HS-5 (cell line): ENCODE measurements at places on chromosomes 11 and 22.
A peak's percentile ranks its signal among the peaks of the same experiment; 100 is the strongest.

GRCh38 chr11:88181776-88182175 lies 6.5 kb upstream of the RAB38 start:
- DNase-seq, result no peak

GRCh38 chr22:43007519-43008102 lies 7.3 kb downstream of the PACSIN2 start:
- no peak for DNase-seq

GRCh38 chr11:99585606-99586005 lies 564.9 kb downstream of the CNTN5 start:
- no peak for DNase-seq

- no peak for DNase-seq
Observed at GRCh38 chr22:43893266-43893665, 1.5 kb upstream of the PNPLA5 start.

- DNase-seq, result no peak
Observed at GRCh38 chr11:95016139-95016538, 8.9 kb upstream of the KDM4E start.

DNA sequence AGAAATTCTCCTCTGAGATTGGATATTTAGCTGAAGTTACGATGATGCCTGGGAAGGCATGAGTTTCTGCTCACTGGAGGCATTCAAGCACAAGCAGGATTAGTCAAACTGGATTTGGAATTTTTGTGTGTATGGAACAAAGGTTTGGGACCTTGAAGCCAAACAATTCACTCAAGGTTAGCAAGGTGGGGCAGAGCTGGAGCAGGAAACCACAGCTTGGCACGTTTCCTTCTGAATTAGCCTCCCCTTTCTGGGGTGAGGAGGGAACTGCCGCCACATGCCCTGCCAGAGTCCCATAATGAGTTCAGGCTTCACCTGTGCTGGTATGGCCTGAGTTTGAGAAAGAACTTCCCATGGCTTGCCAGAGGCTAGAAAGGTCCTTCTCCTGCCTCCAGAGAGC lies 50.9 kb upstream of the RRAS2 start:
- no peak for DNase-seq

- no peak for DNase-seq
Observed at GRCh38 chr11:110301032-110301431, 4.6 kb upstream of the RDX start.

- no peak for DNase-seq
Observed at GRCh38 chr11:35246745-35247144, 107.8 kb downstream of the CD44 start.

GRCh38 chr11:68206211-68206610 lies 6.9 kb downstream of the KMT5B start:
- DNase-seq, result no peak

- no peak for DNase-seq
Observed at GRCh38 chr11:132620423-132620822, 911.9 kb downstream of the OPCML start.

GRCh38 chr11:114614127-114614720 lies 18.6 kb upstream of the NXPE4 start:
- no peak for DNase-seq

GRCh38 chr11:112760396-112761059 lies 200.7 kb upstream of the NCAM1 start:
- DNase-seq, result no peak

- no peak for DNase-seq
Observed at GRCh38 chr11:134240592-134240991, 12.6 kb downstream of the THYN1 start.

GRCh38 chr22:44160421-44160820 lies 20.3 kb upstream of the PARVG start:
- DNase-seq, result no peak

DNA sequence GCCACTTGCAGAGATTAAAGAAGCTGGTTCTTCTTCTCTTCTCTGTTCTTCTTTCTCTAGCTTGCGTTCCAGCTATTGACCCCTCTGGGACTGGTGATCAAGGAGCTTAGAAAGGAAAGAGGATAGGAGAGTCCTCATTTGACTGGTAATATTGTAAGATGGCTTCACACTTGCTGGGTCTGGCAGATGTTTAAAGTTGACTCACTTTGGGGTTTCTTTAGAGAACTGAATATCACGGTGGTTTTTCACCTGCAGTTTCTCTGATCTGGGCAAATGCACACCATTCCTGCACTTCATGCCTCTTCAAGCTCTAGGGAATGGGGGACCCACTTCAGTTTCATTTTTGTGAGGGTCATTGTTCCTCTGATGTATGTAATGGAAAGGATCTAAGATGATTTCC lies 41.8 kb upstream of the DEUP1 start:
- DNase-seq, result no peak

- no peak for DNase-seq
Observed at GRCh38 chr11:86800076-86800959, at the start of gene PRSS23. Gene PRSS23, plus strand, starts transcription at chr11:86800542. Its CDS starts 7,102 bp downstream, at chr11:86807644.

GRCh38 chr22:48489551-48490499 lies 1337.8 kb downstream of the BRD1 start:
- no peak for DNase-seq

DNA sequence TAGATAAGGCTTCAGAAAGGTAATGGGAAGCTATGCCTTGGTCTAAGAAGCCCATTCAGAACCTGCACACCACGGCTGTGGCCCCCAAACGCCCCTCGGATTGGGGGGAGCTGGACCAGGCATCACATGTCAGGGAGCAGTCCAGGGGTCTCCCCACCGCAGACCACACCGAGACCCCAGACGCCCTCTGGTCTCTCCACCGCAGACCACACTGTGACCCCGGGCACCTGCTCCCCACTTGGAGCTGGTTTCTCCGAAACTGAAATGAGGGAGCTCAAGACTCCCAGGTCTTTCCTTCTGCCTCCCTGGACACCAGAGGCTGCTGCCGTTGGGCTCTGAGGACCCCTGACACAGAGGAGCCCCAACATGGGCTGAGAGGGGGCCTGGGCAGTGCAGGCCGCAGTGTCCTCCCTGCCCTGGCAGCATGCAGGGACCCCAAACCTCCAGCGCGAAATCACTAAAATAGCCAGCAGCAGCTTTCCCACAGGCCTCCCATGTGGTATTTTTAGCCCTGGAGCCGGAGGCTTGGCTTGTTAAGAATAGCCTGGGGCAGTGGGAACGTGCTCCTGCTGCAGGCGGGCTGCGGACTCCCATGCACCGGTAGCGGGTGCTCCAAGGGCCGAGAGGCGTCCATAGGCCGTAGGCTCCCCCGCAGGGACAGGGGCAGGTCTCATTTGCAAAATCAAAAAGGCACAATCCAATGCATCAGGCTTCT lies 7.7 kb downstream of the LINC01488 start:
- DNase-seq, result no peak

DNA sequence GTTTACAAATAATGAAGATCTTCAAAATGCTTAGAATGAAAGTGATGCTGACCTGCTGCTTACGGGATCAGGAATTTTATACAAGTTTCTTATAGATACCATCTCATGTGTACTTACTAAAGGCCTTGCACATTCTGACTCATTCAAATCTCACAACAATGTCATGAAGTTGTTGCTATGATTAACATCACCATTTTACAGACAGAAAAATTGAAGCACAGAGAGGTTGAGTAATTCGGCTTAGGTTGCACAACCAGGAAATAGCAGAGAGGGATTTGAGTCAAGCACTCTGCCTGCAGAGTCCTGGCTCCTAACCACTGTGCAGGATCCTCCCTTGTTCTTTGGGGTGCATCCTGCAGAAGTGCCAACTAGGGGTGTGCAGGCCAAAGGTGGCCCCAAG lies 471.9 kb downstream of the MIAT start:
- no peak for DNase-seq

DNA sequence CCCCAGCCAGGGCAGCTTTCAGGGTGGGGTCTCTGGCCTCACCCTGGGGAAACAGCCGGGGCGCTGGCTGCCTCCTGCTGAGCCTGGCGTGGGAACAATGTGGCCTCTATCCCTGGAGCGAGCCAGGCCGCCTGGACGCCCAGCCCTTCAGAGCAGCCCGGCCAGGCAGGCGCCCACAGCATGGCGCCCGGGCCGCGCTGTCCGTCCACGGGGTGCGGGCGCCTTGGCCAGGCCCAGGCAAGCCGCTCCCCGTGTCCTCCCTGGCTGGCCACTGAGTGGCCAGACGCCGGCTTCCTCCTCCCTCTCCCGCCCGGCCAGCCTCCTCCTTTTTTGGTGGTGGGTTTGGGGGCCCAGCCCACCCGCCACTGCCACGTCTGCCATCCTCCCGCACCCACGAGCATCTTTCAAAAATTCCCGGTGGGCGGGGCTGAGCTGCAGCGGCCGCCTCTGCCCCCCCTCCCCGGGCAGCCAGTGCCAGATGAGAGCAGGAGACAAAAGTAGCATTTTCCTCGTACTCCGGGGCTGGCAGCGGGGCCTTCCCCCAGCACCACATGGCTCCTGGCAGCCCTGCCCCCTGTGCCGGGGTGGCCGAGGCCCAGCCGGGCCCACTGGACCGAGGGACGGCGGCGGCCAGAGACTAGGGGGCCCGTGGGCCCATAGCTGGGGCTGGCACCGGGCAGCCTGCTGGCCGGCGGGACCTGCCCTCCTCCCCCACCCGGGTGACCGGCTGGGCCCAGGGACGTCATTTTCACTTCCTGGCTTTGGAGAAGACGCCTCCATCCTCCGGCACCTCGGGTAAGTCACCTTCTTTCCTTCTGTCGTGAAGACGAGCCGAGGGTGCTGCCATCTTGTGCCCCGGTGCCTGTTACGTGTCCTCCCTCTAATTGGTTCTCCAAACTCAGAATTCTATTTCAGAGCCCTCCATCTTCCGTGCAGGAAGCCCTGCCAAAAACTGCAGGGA lies 70.2 kb upstream of the PPARA start:
- no peak for DNase-seq

- peak; percentile 45 for DNase-seq
Observed at GRCh38 chr11:130383344-130384211, 44.8 kb downstream of the ADAMTS8 start.

DNA sequence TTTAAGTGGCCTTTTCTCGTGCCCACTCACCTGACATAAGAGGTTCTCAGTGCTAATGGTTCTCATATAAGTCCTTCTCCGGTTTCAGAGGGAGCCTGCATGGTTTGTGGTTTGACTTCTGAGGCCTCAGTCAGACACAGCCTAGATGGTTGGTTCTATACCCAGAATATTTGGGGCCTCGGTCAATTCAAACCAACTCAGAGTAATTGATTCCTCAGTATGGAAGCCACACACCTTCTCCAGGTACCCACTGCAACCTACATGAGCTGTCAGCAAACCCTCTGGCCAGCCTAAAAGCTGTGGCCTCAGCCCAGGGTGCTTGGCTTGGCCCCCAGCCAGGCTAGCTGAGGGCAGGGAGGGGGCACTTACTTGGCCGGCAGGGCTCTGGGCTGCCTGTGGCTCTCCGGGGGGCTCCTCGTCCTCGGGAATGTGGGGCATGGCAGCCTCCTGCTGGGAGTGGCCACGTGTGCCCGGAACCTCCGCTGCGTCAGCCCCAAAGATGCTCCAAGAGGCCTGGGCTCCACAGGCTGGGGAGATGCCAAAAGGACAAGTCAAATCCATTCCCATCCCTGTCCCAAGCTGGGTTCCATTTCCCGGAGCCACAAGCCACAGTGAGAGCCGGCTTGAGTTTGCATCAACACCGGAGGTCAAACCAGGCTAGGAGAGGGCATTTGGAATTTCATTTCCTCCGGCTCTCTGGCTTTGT lies 41.7 kb downstream of the IRAG1 start:
- DNase-seq, result no peak

- no peak for DNase-seq
Observed at GRCh38 chr22:50027639-50028537, 15.3 kb upstream of the IL17REL start.

DNA sequence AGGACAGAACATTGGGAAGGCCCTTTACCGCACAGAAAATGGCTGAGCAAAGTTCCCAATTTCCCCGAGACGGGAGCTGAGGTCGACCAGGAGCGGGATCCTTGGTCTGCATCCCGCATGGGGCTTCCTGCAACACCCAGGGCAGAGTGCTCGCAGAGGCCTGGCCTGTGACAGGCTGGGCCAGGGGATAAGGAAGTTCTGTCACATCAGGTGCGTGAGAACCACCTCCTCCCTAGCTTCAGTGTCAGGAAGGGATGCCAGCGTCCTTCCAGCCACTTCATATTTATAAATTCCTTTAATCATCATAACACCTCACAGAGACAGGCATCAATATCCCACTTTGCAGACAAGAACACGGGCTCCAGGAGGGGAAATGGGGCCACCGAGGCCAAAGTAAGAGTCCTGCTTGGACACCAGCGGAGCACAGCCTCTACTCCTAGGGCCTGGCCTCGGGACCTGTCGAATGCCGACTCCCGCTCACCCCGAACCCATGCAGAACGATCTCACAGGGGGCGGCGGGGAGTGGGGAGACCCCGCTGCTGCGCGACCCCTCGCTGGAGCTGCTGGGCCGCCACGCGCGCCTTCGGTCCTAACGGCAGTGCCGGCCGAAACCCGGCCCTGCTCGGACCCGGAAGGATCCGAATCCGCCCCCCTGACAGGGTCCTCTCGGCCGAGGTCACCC lies 532 bp downstream of the BET1L start:
- no peak for DNase-seq

- DNase-seq, result no peak
Observed at GRCh38 chr22:23073526-23074229, 3.4 kb downstream of the GNAZ start.

DNA sequence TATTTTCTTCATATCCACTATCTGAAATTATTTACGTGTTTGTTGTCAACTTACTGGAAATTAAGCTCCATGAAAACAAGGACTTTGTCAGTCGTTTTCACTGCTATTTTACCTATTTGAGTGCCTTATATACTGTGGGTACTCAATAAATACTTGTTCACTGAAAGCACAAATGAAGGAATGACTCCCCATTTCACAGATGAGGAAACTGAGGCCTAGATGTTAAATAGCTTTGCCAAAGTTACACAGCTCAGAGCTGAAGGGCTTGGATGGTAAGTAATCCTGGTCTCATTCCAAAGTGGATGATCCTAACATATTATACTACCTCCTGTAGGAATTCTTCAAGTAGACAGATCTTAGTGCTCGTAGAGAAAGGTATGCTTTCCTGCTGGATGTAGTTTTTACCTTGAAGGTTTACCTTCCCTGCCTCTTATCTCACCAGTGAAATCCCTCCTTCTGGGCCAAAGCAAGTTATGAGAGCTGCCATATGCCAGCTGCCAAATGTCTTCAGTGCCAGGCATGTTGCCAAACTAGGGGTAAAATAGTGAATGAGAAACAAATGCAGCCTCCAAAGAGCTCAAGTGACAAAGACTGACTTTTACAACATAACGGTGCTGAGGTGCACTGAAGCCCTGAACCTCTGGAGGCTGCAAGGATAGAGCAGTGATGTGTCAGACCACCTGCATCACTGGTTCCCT lies 129.7 kb downstream of the TRIM44 start:
- DNase-seq, result no peak

DNA sequence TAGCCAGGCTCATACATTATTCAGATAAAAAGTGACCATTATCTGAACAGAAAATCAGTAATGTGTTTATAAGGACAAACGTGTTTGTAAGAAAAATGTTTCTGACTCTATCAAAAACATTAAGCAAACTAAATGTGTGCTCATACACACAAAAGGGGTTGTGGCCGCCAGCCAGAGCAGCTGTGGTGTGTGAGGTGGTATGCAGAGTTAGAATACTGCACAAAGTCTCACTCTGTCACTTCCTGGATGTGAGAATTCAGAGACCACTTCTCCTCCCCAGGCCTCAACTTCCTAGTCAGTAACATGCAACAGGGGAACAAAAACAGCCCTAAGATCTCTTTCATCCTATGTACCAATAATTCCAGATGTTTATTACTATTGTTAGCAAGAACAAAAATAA lies 9.4 kb downstream of the OR5B21 start:
- DNase-seq, result no peak

- DNase-seq, result no peak
Observed at GRCh38 chr22:38700270-38700788, 414 bp downstream of the JOSD1 start.

- no peak for DNase-seq
Observed at GRCh38 chr11:12859872-12860657, 149.1 kb upstream of the RASSF10 start.

GRCh38 chr11:114379394-114380069 lies 20.8 kb downstream of the C11orf71 start:
- no peak for DNase-seq
